Activated T-helper 1 cell treated with anti-CD3 and anti-CD28 coated beads, Interleukin-12 subunit alpha, Interleukin-12 subunit beta, Interleukin-2, Interleukin-4 antibody, amounts not matched to agents 30 ng/mL and 10 ng/mL and 1 ng/mL, durations not matched to agents 14 hours and 24 hours and 36 hours (primary cell): ENCODE measurements at places on chromosomes 1 and 21. TPM values are rescaled to one million over a fixed set of nuclear protein-coding genes. Genes with fewer than 3 reads are reported as not detected.
A peak's percentile ranks its signal among the peaks of the same experiment; 100 is the strongest.

The DTL gene
- total RNA-seq: 91.0 and 94.8 TPM in 2 replicates

The BRINP3 gene
- total RNA-seq: not detected in 2 replicates

The GJA8 gene
- total RNA-seq: not detected in 2 replicates

- no peak for DNase-seq
- no peaks in the 10 kb centered on the region for H3K27me3 ChIP-seq
- peak overlapping the region; percentile 26 for H3K4me3 ChIP-seq
- H3K4me1 ChIP-seq: peaks cover 90% of the 10 kb centered on the region
- H3K27ac ChIP-seq: peak overlapping the region; percentile 52
- peaks cover 28% of the 10 kb centered on the region for H3K36me3 ChIP-seq
Observed at GRCh38 chr1:21338573-21339355, 48.5 kb upstream of the ECE1 start.

GRCh38 chr1:58249737-58250586 is 296.6 kb downstream of the OMA1 start:
- H3K4me3 ChIP-seq: no peak overlapping the region
- no peak for DNase-seq
- peaks cover 41% of the 10 kb centered on the region for H3K27me3 ChIP-seq

GRCh38 chr1:156103521-156103947 is 11.0 kb upstream of the LMNA start:
- H3K27ac ChIP-seq: peak overlapping the region; percentile 70
- peaks cover 55% of the 10 kb centered on the region for H3K4me1 ChIP-seq
- no peak for DNase-seq
- H3K4me3 ChIP-seq: no peak overlapping the region
- H3K27me3 ChIP-seq: peaks cover 19% of the 10 kb centered on the region
